ENCODE measurements at places on chromosomes 4 and X.

DNA sequence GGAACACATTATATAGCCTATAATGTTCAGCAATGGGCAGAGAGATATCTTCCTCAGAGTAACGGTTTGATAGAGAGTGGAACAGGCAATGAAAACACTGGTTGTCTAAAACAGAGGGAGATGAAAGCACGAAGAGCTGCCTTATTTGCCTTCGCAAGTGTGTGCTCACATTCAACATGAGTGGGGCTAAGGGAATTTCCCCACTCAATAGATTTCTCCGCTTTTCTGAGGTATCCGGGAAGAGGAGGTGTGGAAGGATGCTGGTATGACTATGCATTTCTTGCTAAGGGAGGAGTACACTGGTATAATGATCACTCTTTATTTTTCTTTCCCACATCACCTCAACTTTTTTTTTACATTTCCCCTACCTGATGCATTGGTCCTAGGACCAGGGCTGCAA lies 7.8 kb upstream of the GPR82 start:
- no peak for DNase-seq

DNA sequence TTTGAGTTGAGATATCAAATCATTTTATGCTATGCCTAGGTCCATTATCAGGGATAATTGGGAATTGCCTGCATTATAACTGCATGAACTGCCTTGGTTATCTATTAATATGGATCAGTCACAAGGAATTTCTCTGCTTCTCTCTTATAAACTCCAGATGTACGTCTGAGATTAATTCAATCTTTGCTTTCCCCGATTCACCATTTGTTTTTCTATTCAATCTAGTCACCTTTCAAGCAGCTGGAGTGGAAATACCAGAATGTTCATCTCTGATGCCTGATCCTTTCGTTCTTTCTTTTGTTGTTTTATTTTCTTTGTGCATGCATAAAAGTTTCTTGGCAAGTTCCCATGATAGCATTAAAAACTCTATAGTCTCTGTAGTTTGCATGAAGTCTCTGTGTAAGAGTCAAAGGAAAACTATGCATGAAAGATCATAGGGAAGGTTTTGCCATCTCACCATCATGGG lies 22.6 kb downstream of the SYNPO2 start:
- no peak for DNase-seq

DNA sequence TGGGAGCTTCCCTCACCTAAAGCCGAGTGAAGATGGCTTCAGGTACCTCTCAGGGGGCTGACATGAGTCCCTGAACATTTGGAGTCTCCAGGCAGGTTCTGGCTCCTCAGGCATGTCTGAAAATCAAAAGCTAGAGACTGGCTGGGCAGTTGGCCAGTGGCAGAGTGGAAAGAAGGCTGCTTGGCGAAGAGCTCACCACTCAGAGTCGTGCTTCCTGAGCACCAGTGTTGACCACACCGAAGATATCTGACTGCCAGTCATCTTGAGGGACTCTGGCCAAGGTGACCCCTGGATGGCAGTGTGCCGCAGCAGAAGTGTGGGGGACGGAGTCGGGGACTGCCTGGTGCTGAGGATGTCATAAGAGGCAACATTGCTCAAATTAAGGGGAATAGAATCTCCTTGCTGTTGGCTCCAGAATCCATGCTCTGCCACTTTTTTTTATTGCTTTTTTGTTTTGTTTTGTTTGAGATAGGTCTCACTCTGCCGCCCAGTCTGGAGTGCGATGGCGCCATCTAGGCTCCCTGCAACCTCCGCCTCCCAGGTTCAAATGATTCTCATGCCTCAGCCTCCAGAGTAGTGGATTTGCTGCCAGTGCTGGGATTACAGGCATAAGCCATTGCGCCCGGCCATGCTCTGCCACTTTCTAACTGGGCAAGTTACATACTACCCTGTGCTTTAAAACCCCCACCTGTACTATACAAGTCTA lies 172.5 kb upstream of the GATB start:
- DNase-seq = peak; percentile 92

DNA sequence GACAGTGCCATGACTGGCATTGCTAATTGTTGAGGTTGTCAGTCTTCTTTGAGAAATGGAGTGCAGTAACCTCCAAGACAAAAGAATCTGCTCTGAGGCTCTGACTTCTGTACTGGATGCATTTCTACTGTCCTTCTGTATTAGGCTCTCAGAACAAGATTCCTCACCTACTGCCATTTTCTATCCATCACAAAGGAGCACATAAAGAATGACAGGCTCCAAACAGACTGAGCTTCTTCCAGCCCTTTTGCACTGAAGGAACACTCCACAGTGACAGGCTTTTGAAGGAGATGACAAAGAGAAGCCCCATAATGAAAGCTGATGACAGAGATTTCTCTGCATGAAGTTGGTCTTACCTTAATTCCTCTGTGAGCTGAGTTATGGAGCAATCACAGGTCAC lies 162.2 kb downstream of the PCDH19 start:
- no peak for DNase-seq

- no peak for DNase-seq
These were observed 50.4 kb downstream of the SPRY1 start for GRCh38 chr4:123446865-123447474.

DNA sequence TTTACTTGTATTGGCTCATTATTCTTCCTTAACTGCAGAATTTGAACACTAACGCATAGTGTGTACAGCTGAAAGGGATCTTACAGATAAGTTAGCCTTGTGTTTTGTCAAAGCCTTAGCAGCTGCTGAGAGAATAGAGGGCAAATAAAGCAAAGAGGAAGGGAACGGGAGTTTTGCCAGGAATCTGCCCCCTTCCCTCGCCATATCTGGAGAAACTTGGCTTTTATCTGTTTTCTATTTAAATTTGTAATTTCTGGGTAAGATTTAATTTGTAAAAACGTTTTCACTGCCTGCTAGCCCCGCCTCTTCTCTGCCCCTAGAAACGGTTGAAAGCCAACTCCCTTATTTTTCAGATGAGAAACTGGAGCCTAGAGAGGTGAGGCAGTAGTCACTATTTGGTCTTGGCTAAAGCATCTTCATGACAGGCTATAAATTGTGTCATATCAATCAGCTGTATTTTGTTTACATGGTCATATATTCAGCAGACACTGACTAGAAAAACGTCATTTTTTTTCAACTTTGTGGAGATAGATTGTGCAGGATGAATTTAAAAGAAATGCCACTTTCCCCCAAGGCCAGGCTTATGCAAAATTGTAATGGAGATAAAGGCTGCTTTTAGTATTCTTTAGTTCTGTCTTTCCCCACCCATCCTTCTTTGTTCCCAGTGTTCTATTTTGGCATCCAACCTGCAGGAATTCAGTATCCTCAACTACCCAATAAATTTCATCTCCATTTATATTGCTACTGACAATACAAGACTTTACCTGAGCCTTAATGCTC lies 319.4 kb downstream of the SH2D1A start:
- DNase-seq = no peak

DNA sequence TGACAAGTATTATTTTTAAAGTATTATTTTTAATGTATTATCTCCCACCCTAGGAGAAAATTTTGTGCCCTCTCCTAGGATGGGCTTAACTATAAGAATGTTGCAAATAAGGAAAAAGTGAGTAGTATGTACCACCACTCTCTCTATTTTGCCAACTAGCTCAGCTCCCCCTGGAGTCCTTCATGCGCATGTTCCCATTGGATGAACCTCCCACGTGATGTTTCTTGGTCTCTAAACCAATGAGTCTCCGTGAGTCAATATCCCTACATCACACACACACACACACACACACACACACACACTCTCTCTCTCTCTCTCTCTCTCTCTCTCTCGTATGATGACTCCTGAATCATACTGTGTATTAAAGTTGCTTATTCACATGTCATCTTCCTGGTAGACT lies 129.7 kb upstream of the ZFP42 start:
- no peak for DNase-seq

DNA sequence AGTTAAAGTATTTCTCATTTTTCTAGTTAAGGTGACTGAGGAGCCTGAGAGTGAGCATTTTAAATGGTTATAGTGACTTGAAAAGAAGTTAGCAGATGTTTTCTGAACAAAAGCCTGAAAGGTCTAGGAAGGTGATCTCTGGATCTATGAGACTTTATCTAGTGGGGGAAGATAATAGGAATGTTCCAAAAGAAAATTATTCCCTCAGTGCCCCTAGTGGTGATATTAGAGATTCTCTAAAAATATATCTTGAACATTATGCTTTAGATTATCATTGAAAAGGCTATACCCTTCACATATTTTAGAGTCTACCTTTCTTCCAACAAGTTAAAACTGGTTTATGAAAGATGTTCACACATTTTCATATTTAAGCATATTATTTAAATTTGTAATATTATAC lies 69.0 kb upstream of the SPANXN1 start:
- DNase-seq = no peak

Measured in cerebellar cortex (tissue), 1 donor.